ENCODE measurements at places on chromosomes 4 and X.

GRCh38 chr4:144685911-144686310, 40.0 kb downstream of the HHIP start:
- DNase-seq: no peak

DNA sequence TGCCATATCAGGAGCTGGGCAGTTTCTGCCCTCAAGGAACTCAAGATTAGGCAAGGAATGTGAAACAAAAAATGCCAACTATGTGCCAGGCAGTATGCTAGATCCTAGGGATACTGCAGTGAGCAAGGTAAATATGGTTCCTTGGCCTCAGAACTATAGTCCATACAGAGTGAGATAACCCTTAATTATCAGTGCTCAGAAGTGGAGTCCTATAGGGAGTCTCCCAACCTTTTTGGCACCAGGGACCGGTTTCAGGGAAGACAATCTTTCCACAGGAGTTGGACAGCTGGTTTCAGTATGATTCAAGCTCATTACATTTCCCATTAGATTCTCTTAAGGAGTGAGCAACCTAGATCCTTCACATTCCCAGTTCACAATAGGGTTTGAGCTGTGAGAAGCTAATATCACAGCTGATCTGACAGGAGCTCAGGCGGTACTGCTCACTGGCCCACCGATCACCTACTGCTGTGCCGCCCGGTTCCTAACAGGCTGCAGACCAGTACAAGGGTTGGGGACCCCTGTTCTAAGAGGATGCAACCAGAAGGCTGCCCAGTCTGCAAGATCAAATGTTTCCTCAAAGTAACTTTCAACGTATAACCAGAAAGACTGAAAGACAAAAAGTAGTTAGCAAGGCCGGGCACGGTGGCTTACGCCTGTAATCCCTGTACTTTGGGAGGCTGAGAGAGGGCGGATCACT, 1.7 kb upstream of the SRP72 start:
- no peak for DNase-seq

GRCh38 chrX:28042260-28042659, 61.0 kb upstream of the DCAF8L1 start:
- DNase-seq: no peak

DNA sequence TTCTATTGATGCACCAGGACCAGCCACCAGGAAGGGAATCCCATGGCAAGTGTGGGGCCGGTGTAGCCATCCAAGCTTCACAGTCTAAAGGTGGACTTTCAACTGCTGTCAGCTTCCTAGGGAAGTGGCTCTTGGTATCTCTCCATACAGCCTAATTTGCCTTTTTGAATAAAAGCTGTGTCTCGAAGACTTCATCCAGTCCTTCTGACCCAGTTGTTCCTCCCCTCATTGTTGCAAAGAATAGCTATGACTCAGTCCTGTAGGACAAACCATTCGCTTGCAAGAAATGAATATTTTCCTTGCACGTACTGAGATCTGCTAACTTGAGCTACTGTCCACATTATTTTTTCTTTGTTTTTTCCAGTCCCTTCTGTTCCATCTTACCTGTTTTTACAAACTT, 145.1 kb upstream of the CTSO start:
- no peak for DNase-seq

DNA sequence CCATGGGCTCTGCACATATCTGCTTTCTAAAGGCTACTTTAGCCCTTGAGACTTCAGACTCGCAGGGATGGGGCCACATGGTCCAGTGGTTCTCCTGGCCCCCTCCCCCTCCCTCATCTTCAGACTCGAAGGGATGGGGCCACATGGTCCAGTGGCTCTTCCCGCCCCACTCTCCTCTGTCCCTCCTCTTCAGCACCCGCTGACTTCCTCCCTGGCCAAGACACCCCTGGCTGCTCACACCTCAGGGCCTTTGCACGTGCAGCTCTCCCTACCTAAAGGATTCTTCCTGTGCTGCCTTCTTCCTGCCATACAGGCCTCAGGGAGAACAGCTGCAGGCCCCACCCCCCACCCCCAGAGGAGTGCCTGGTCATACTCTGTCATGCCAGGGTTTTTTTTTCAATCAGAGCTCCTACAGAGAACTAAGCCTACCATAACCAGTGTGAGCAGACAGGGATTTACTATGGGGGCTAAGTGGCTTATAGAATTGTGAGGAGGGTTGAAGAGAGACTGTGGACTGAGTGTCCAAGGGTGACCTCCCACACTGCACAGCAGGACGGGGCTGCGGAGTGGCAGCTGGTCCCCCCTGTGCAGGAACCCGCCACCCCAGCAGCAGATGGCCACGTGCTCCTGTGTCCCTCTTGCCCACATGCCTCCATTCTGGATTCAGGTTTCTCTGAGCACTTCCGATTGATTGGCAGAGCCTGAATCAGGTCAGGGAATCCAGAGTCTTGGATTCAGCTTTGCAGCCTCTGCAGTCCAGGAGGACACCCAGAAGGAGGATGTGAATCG, 6.1 kb upstream of the SPON2 start:
- no peak for DNase-seq

GRCh38 chr4:174869339-174869738, 40.3 kb upstream of the GLRA3 start:
- no peak for DNase-seq

DNA sequence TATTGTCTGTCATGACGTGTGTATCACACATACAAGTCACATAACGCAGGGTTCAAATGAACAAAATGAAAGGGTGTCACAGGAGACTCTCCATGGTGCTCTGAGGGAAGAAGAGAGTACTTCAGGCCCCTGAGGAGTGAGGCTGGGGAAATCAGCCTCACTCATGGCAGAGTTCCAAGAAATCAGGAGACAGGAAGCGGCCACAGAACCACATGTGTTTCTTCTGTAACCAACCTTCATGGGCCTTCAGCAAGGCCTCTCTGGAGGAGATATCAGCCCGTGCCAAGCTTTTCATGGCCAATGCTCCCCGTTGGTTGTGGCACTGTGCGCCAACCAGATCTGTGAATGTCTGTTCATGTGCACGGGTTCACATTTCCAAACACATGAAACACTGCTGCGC, 76.0 kb downstream of the NAT8L start:
- no peak for DNase-seq

Data from hematopoietic multipotent progenitor cell treated with erythropoietin and hydrocortisone succinate and interleukin-3 and kit ligand, for 15 days (in vitro differentiated cells).